ENCODE measurements at places on chromosomes 2 and 18.

DNA sequence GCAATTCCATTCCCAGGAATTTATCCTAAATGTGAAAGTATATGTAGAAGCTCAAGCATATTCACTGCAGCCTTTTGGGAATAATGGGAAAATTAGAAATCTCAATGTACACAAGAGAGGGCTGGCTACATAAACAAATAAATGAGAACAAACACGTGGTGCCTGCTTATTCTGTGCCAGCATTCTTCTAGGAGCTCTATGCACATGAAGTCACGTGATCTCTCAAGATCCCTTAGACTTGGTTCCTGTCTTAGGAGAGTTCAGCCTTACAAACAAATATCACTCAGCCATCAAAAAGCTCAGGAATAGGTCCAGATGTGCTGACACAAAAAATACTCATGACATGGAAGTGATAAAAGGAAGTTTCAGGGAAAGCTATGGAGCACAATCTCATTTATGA lies 92.9 kb upstream of the SP3 start:
- DNase-seq = no peak

- no peak for DNase-seq
Observed at GRCh38 chr2:225889452-225889851, 489.9 kb downstream of the NYAP2 start.

DNA sequence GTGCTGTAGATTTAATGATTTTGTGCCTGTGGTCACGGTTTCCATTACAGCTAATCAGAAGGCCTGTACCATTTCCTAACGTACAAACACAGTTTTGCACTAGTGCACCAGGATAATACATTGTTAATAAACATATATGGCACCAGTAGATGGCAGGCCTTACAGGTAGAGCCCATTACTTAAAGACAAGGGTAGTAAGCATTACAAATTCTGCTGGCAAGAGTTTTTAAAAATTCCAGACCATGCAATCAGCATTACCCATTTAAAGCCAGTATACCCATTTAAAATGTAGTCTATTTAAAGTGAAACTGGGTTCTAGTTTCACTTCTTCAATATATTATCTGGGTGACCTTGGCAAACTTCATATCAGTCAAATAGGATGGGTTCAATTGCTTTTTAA lies 224.2 kb downstream of the NUP35 start:
- DNase-seq = no peak

DNA sequence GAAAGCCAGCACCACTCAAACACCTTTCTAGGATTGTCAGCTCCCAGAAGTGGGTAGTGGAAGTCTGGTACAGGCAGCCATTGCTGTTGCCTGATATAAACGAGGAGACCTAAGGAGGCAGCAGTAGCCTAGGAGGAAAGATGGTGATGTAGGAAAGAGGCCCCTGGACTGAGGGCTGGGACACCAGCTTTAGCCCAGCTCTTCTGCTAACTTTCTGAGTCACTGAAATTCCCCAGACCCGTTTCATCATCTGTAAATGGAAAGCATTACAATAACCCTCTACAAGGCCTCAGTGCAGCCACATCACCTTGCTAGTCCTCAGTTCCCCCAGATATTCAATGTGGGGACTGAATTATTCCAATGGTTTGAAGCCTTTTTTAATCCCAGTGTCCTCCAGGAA lies 336.5 kb downstream of the TNS1 start:
- no peak for DNase-seq

GRCh38 chr2:133953524-133953923 lies 300.3 kb upstream of the MGAT5 start:
- DNase-seq = no peak

- DNase-seq = no peak
Observed at GRCh38 chr2:30959653-30960052, 152.4 kb upstream of the CAPN13 start.

- no peak for DNase-seq
Observed at GRCh38 chr2:201969938-201970785, 63.5 kb upstream of the FZD7 start.

DNA sequence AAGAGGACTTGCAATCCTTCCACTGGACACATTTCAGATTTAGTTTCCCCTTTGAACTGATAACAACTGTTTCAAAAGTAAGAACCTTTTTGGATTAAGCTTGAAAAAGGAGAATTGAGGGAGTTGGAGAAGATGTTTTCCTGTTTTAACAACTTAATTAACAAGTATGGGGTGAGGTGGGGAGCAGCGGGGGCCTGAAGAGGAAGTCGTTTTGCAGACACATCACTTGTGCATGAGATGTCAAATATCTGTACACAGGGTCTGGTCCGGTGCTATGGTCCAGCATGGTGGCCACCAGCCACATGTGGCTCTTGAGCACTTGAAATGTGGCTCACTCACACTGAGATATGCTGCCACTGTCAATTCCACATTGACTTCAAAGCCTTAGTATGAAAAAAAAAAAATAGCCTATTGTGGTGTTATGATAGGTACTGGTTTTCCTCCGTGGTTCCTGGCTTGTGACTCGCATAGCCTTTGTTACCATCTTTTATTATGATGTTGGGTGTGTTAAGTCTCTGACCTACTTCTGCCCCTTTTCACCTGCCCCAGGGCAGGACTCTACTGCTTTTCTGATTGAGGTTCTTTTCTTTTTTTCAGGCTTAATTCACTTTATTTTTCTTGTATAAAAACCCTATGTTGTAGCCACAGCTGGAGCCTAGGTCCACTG lies 205.5 kb downstream of the BCL2 start:
- DNase-seq = no peak

DNA sequence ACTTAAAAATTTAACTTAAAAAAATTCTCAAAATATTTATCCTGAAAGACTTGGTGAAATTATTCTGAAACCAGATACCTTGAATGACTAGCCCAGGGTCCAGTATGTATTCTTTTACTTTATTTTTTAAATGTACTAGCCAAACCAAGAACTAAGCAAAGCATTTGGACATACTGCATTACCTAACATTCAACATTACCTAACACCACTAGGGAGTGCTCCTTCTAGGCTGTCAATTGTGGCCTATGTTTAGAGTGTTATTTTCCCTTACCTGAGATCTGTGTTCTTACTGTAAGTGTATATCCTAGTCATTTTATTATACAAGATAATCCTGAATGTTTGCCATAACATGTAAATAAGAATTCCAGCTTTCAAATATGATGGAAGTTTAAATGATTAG lies 496.6 kb downstream of the PTPRM start:
- DNase-seq = no peak

- DNase-seq = no peak
Observed at GRCh38 chr2:120418174-120418787, 72.3 kb downstream of the INHBB start.

DNA sequence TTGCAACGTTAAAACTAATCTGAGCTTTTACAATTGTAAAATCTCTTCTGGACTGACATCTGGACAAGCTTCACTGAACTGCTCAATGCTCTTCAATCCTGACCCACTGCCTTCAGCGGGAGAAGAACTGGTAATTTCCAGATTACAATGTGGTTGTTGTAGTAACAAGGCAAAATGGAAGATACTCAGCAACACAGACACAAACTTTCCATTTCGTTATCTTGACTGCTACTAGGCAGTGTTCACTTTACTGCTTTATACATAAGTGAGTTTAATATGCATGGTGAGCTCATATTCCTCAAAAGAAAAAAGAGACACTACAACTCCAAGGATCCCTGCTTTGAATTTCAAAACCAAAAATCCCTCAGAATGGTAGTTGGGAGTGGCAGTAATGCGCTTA lies 51.9 kb downstream of the GRB14 start:
- no peak for DNase-seq

GRCh38 chr2:25617948-25618646 lies 55.3 kb downstream of the DTNB start:
- no peak for DNase-seq

- no peak for DNase-seq
Observed at GRCh38 chr18:79800371-79801180, 2.8 kb downstream of the KCNG2 start.

- DNase-seq = no peak
Observed at GRCh38 chr2:226875438-226876225, 39.8 kb downstream of the RHBDD1 start.

DNA sequence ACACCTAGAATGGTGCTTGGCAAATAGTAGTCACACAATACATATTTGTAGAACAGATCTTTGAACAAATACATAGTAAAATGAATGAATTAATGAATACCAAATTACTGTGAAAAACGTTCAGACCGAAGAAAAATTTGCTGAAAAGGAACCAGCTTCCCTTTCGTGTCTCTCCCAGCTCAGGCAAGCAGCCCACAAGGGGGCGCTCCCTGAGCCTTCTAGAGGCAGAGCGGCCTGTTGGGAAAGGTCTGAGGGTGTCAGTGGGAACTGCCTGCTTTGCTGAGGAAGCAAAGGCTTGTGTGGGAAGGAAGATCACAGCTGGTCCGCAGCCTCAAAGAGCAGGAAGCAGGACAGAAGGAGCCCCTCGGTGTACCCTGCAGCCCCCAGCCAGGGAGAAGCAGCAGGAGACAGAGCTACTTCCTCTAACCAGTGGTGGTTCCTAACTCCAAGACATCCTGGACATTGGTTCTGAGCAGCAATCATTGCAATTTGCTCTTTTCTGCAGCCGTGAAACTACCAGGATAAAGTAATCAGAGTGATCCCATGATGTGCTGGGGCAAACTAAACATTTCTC lies 231.1 kb downstream of the ANKRD30B start:
- no peak for DNase-seq

GRCh38 chr2:110812726-110813645 lies 80.6 kb downstream of the ACOXL start:
- DNase-seq = no peak

DNA sequence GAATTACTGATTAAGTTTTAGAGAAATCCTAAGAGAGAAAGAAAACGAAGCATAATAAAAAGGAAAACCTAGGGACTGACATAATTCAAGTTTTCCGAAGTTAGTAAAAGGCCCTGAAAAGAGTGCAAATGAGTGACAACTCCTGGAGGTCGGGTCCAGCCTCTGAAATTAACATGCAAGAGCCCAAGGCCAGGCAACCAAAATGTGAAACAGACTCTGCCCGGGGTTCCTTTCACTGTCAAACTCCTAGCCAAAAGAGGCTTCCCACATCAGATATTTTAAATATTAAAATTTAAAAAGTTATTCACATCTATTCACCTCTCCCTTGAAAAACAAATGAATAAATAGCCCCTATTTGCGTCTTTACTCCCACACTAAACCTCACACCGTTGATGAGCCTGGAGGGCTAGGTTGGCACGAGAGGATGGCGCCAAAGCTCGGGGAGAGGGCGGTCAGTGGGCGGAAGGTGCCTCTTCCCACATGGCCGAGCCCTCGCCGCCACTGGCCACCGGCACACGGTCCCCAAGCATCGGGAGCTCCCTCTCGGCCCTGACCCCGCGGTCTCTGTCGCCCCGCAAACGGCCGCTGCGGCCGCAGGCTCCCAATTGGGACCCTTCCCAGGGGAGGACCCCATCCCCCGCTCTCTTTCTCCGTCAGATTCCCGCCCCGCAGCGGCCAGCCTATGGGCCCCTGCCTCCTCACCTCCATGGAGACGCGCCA lies 630 bp downstream of the PPM1G start:
- DNase-seq = peak; percentile 9

GRCh38 chr18:56162311-56163265 lies 475.8 kb downstream of the TXNL1 start:
- DNase-seq = no peak

GRCh38 chr2:68363721-68364120 lies 1.4 kb upstream of the PLEK start:
- no peak for DNase-seq

DNA sequence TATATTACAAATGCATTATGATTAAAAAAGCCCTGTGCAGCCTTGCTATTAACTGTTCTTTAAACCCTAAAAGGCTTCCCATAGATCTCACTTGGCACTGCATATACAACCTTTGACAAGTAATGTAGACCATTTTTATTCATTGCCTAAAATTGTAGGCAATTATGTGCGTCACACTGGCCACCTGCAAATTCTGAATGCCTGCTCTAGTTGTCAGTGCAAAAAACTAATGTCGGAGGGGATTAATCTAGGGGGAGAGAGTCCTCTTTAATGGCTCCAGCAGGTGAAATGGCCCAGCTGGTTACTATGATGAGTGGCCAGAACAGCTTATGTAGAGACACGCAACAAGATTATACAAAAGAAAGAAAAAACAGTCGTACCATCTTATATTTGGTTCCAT lies 123.2 kb downstream of the OLA1 start:
- DNase-seq = no peak

DNA sequence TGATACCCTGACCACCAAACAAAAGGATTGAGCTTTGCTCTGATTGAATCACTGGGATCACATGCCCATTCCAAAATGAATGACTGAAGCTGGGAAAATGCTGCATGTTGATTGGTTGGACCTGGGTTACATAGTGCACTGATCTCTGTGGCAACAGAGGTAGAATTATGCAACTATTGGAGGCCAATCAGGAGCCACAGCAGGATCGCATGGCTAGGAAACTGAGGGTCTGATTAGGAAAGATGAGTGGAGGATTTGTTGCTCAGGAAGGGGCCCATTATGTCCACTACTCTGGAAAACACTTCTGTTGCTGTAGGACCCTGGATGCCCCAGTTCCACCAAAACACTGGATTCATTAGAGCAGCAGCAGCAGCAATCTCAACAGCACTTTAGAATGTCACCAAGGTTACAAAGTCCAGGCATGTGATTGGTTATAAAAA lies 25.9 kb upstream of the SGPP2 start:
- DNase-seq = no peak

GRCh38 chr2:122112216-122113005 lies 357.0 kb downstream of the TSN start:
- no peak for DNase-seq

- no peak for DNase-seq
Observed at GRCh38 chr2:42092084-42092996, 44.5 kb downstream of the PKDCC start.

DNA sequence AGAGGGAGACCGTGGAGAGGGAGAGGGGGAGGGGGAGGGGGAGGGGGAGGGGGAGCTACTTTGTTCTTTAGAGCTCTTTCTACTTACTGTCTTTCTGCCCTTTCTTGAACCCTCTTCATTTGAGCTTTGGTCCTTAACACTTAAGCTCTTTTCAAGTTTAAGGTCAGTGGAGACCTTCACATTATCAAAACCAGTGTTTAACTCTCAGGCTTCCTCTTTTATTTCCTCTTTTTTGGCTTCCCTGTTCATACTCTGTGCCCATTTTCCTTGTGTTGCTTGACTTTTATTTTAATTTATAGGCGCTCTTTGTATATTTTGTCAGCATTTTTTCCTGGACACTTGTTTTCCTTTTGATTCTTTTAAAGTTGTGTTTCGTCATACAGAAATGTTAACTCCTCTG lies 37.1 kb downstream of the ACSL3 start:
- no peak for DNase-seq

DNA sequence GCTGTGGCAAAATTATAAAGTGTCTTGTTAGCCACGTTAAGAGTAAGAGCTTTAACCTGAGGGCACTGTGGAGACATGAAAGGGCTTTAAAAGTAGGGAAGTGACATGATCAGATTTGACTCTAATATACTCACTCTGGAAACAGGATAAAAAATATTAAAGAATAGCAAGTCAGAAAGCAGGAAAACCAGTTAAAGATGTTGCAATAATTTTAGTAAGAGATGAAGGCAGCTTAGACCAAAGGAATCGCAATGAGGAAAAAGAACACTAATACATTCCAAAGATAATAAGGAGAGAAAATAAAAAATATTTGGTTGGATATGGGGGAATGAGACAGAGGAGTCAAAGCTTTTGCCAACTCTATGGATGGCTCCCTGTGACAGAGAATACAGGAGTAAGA lies 183.8 kb downstream of the DYM start:
- no peak for DNase-seq

Data from activated CD4-positive, alpha-beta T cell treated with anti-CD3 and anti-CD28 coated beads, Interleukin-2, amount 50 U/mL, for 4 hours (primary cell).